NCI-H1417 treated with DMSO at 0.1 percent for 48 hours (cell line): ENCODE measurements at places on chromosomes 3 and 15.

GRCh38 chr15:65948383-65948782 is 79.1 kb downstream of the RAB11A start:
- no peak for DNase-seq

DNA sequence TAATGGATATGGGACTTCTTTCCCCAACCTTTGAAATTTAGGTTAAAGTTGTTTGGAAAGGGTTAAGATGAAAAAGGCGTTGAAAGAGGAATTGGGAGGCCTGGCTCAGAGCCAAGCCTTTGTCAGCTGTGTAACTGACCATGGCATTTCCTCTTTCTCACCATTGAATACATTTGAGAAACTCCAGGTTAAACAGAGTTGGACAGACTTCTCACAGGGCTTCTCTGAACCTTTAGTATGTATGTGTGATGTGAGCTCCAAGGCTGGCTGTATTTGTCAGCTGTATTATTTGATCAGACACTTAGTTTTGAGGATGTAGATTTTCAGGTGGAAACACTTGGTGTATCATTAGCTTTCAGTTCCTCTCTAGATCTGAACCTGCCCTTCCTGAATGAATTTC is 136.4 kb upstream of the GOLGA6L4 start:
- DNase-seq, result no peak

DNA sequence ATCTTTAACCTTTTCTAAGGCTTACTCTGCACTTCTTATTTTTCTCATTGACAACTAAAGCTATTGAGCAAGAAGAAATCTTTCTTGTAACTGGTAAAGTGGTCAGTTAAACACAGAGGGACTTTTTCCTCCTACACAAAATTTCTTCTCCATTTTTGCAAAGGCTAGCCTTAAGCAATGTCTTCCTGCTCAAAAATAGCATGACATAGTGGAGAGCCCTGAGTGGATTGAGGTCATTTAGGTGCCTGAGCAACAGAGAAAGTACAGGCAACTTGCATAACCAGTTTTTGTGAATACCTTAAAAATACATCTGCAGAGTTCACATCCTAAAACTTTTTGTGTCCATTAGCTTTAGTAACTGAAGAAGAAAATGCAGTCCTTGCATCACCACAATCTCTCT is 144.7 kb upstream of the TTC14 start:
- DNase-seq, result no peak

DNA sequence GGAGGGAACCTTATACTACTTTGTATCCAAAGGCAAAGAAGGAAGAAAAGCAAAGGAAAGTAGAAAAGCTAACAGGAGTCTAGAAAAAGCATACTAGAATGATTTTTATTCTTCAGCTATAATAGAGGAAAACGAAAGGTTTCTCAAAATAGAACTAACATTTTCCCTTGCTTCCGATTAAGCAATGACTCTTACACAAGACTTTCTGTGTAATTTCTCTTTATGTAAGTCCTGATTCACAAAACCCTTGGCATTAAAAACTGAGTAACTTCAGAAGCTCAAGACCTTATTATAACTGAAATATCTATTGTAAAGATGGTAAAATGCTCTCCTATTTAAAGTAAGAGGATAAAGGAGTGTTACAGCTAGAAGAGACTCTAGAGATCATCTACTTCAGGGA is 97.4 kb downstream of the DTWD1 start:
- no peak for DNase-seq

- DNase-seq, result no peak
Measured at GRCh38 chr3:106006001-106006400, 137.2 kb upstream of the CBLB start.

DNA sequence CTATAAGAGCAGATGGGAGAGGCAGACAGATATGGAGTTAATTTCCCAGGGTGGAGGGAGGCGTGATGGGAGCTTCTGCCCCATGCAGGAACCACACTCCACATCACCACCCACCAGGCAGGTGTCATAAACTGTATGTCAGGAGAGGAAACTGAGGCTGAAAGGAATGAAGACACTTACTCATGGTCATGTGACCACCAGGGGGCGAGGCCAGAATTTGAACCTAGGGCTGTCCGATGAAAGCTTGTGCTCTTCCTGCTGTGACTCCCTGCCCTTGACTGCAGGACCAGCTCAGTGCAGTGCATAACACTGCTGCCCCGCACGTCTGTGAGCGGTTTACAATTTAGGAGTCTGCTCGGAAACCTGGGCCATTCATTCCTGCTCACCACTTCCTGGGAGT is 28.8 kb downstream of the NUP210 start:
- no peak for DNase-seq

DNA sequence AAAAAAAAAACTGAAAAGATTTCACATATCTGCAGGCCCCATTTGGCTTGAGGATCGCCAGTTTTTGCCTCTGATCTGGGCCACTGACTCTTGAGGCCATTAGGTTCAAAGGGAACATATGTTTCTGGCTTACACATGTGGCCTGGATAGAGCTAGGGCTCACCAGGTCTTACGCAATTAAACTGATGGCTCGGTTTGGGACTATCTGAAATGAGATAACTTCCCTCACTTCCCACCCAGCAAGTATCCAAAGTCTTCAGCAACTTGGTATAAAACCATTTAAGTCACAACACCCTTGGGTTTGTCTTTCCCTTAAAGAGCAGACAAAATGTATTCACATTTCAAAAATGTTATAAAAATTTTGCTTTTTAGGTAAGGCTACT is 36.3 kb downstream of the LRIG1 start:
- no peak for DNase-seq

DNA sequence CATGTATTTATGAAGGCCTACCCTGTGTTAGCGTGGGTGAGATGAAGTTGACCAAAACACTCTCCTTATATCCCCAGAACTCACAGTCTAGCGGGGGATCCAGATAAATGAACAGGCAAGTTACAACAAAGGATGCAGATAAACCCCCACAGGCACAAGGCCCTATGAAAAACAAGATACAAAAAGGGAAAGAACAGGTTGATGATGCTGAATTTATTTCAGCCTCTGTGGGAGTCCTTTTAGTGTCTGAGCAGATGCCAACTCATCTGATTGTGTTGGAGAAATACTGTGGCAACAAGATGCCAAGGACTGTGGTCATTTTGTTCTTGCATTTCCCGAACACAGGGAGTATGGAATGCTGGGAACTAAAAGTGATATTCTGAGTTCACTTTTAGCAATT is 300.0 kb downstream of the CHST2 start:
- no peak for DNase-seq

GRCh38 chr3:42442640-42443039 is 32.2 kb upstream of the LYZL4 start:
- DNase-seq, result no peak
